ENCODE measurements at places on chromosomes 3 and 15. TPM values are rescaled to one million over a fixed set of nuclear protein-coding genes. Genes with fewer than 3 reads are reported as not detected.

MASP1 gene
- total RNA-seq = 4.3 TPM

TRIM71 gene
- total RNA-seq = 2.5 TPM

DNA sequence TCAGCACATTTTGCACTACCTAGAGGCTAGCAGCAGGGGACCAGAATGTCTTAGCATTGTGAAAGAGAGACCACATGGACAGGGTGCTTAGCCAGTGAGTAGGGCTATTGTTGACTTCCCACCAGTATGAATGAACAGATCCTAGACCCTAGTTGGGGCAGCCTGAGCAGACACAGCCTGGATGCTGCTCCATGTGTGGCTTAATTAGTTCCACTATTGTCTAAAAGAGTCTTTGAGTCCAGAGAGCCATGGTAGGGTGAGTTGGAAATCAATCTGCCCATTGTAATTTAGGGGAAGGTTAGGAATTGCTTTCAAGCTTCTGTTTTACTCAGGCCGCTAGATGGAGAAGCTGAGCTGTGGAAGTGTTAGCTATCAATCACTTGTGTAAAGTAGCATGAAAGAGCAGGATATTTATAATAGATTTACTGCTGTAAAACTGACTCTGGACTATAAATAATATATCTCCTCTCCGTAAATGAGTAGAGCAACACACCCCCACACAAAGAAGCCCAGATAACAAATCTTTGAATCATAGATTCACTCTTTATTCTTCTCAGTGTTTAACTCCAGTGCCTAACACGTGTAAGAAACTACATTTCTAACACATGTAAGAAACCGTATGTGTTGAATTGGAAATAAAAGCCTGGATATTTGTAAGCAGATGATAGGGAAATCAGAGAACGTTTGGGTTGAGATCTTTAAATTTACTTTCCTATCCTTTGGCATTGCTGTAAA is 4.1 kb upstream of the GCSAM start:
- H3K4me1 ChIP-seq = peaks cover 5% of the 10 kb centered on the region
- no peaks in the 10 kb centered on the region for H3K27me3 ChIP-seq
- DNase-seq = no peak

GRCh38 chr3:69777582-69777967 is 38.3 kb downstream of the MITF start:
- no peaks in the 10 kb centered on the region for H3K36me3 ChIP-seq
- DNase-seq = no peak
- peaks cover under 1% of the 10 kb centered on the region for H3K4me1 ChIP-seq
- H3K27me3 ChIP-seq = no peaks in the 10 kb centered on the region

SMC4 gene
- total RNA-seq = 57.6 TPM

GRCh38 chr15:49110158-49110944 is 45.0 kb downstream of the COPS2 start:
- H3K4me1 ChIP-seq = no peaks in the 10 kb centered on the region
- H3K27ac ChIP-seq = no peak overlapping the region
- no peak overlapping the region for H3K4me3 ChIP-seq
- DNase-seq = no peak

GRCh38 chr3:172853921-172854666 is 103.6 kb downstream of the ECT2 start:
- H3K36me3 ChIP-seq = no peaks in the 10 kb centered on the region
- no peak for DNase-seq
- H3K27me3 ChIP-seq = no peaks in the 10 kb centered on the region
- H3K27ac ChIP-seq = no peak overlapping the region
- H3K4me1 ChIP-seq = peaks cover 4% of the 10 kb centered on the region

- H3K36me3 ChIP-seq = peaks cover 19% of the 10 kb centered on the region
- H3K4me3 ChIP-seq = no peak overlapping the region
- no peaks in the 10 kb centered on the region for H3K27me3 ChIP-seq
Observed at GRCh38 chr3:44913868-44914468, 39.6 kb downstream of the TGM4 start.

C3orf38 gene
- total RNA-seq = 25.0 TPM

DNASE1L3 gene
- total RNA-seq = 12.0 TPM
